Mesothelial cell of epicardium (in vitro differentiated cells): ENCODE measurements at places on chromosomes 6 and 20. TPM values are rescaled to one million over a fixed set of nuclear protein-coding genes. Genes with fewer than 3 reads are reported as not detected.

- DNase-seq: no peak
- H3K4me3 ChIP-seq: no peak overlapping the region
- H3K4me1 ChIP-seq: no peaks in the 10 kb centered on the region
- H3K27ac ChIP-seq: no peak overlapping the region
- H3K27me3 ChIP-seq: no peaks in the 10 kb centered on the region
- H3K36me3 ChIP-seq: no peaks in the 10 kb centered on the region
These were observed 668.6 kb downstream of the UTRN start for GRCh38 chr6:144953552-144954240.

GRCh38 chr6:109794201-109794923 lies 103.3 kb downstream of the FIG4 start:
- H3K4me1 ChIP-seq: peaks cover 26% of the 10 kb centered on the region
- H3K36me3 ChIP-seq: peaks cover 17% of the 10 kb centered on the region
- H3K4me3 ChIP-seq: no peak overlapping the region
- DNase-seq: no peak

GRCh38 chr6:152246554-152247337 lies 390.4 kb downstream of the SYNE1 start:
- H3K4me3 ChIP-seq: no peak overlapping the region
- no peak overlapping the region for H3K27ac ChIP-seq
- H3K27me3 ChIP-seq: no peaks in the 10 kb centered on the region
- H3K36me3 ChIP-seq: peaks cover 17% of the 10 kb centered on the region

GRCh38 chr6:126227833-126228702 lies 111.8 kb upstream of the CENPW start:
- H3K27ac ChIP-seq: no peak overlapping the region
- no peak for DNase-seq
- H3K27me3 ChIP-seq: no peaks in the 10 kb centered on the region
- H3K36me3 ChIP-seq: peaks cover 2% of the 10 kb centered on the region
- peaks cover 22% of the 10 kb centered on the region for H3K4me1 ChIP-seq

- DNase-seq: no peak
- no peak overlapping the region for H3K4me3 ChIP-seq
- H3K36me3 ChIP-seq: no peaks in the 10 kb centered on the region
- H3K27ac ChIP-seq: no peak overlapping the region
- peaks cover 23% of the 10 kb centered on the region for H3K4me1 ChIP-seq
These were observed 124.2 kb downstream of the LY86 start for GRCh38 chr6:6712449-6713403.

DNA sequence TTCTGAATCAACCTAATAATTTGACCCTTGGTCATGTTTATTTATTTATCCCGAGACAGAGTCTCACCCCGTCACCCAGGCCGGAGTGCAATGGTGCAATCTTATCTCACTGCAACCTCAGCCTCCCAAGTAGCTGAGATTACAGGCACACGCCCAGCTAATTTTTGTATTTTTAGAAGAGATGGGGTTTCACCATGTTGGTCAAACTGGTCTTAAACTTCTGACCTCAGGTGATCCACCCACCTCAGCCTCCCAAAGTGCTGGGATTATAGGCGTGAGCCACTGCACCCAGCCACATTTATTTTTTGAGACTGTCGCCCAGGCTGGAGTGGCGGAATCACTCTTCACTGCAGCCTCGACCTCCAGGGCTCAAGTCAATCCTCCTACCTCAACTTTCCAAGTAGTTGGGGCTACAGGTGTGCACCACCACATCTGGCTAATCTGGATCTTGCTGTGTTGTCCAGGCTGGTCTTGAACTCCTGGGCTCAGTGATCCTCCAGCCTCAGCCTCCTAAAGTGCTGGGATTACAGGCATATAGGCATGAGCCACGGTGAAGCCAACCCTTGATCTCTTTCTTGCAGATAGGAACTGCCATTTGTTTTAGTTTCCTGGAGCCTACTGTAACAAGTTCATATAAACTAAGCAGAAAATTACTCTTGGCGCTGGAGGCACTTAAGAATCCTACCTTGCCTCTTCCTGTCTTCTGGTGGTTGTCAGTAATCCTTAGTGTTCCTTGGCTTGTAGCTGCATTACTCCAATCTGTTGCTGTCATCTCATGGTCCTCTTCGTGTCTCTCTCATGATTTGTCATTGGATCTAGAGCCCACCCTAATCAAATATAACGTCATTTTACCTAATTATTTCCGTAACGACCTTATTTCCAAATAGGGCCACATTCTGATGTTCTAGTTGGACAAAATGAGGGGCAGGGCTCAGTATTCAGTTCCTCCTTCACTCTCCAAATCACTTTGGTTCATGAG lies 2.3 kb downstream of the RPS18 start:
- H3K4me3 ChIP-seq: peak overlapping the region; percentile 98
- H3K27me3 ChIP-seq: no peaks in the 10 kb centered on the region
- no peak for DNase-seq

DNA sequence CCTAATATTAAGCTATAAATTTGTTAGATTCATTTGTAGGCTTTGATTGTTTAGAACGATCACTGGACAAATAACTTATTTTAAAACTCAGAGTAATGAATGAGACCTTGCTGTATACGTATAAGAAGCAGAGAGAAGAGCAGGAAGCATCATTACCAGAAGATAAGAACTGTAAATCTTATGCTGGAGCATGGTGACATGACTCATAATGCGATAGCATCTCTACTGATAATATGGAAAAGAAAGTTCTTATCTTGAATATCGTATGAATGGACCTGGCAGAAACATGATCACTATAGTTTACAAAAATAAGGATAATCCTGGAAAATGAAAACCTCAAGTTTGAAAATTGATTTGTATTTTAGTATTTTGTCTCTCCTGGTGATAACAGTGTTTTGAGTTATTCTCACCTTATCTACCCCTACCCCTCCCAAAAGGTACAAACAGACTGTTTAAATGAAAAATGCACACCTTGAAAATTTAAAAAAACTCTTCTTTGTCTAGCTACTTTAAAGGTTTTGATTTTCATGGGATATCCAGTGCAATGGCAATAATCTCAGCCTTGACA lies 2.0 kb upstream of the ZSCAN26 start:
- H3K4me3 ChIP-seq: no peak overlapping the region
- no peaks in the 10 kb centered on the region for H3K36me3 ChIP-seq
- peaks cover 29% of the 10 kb centered on the region for H3K27me3 ChIP-seq

Gene SLC35D3
- total RNA-seq: 0.09 to 0.13 TPM in 2 of 3 replicates, not detected in the other

- H3K27ac ChIP-seq: no peak overlapping the region
- peaks cover 20% of the 10 kb centered on the region for H3K4me1 ChIP-seq
- no peak overlapping the region for H3K4me3 ChIP-seq
- DNase-seq: no peak
- H3K27me3 ChIP-seq: peaks cover 27% of the 10 kb centered on the region
These were observed 199.2 kb downstream of the CD83 start for GRCh38 chr6:14316651-14317386.

- H3K27ac ChIP-seq: no peak overlapping the region
- H3K36me3 ChIP-seq: no peaks in the 10 kb centered on the region
- H3K4me3 ChIP-seq: no peak overlapping the region
- DNase-seq: no peak
These were observed 68.8 kb upstream of the MYLIP start for GRCh38 chr6:16060039-16060438.

GRCh38 chr6:53845280-53846195 lies 50.7 kb downstream of the LRRC1 start:
- DNase-seq: no peak
- peaks cover 24% of the 10 kb centered on the region for H3K36me3 ChIP-seq
- peaks cover 2% of the 10 kb centered on the region for H3K4me1 ChIP-seq
- H3K4me3 ChIP-seq: no peak overlapping the region
- no peak overlapping the region for H3K27ac ChIP-seq
